ENCODE measurements at places on chromosomes 7 and 10.

- no peak for DNase-seq
Measured at GRCh38 chr10:71187600-71187999, 24.8 kb upstream of the UNC5B start.

- no peak for DNase-seq
Measured at GRCh38 chr7:139294951-139295575, 46.1 kb upstream of the FMC1 start.

- no peak for DNase-seq
Measured at GRCh38 chr7:105250239-105250638, 138.5 kb downstream of the SRPK2 start.

DNA sequence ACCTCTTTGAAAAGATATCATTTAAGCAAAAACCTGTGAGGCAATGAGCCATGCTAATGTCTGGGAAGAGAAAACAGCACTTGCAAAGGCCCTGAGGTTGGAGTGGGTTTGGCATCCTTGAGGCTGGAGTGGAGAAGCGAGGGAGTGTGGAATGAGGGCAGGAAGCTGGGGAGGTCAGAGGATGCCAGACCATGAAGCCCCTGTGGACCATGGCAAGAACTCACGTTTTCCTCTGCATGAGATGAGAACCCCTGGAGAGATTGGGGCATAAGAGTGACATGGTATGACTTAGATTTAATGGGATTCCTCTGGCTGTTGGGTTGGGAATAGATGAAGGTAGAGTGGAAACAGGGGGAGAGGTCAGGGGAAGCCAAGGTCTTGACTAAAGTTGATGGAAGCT, 49.4 kb downstream of the GPR26 start:
- no peak for DNase-seq

DNA sequence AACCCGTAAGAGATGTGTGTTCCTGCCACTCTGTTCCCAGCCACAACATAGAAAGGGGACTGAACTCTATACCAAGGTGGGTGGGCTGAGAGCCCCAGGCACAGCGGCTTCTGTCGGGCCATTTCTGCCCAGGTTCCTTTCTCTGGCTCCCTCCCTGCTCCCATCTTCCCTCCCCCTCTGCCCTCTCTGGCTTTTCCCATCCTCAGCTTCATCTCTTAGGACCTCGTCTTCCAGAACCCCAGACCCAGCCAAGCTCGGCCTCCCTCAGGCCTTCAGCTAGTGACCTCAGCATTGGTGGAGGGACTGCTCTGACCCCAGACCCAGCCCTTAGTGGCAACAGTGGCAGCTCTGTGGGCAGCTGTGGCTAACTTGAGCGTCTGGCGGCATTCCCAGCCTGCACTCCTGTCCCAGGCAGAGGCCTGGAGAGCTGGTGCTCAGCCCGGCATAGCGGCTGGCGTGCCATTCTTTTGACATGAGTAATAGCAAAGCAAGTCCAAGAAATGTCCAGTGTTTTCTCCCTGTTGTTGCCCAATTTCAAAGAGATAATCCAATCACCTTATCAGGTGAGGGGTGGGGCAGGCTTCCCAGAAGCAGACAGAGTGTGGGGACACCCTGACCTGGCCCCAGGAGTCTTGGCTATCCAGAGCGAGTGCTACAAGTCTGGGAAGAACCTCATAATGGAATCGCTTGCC, 15.9 kb downstream of the PTPRE start:
- no peak for DNase-seq

DNA sequence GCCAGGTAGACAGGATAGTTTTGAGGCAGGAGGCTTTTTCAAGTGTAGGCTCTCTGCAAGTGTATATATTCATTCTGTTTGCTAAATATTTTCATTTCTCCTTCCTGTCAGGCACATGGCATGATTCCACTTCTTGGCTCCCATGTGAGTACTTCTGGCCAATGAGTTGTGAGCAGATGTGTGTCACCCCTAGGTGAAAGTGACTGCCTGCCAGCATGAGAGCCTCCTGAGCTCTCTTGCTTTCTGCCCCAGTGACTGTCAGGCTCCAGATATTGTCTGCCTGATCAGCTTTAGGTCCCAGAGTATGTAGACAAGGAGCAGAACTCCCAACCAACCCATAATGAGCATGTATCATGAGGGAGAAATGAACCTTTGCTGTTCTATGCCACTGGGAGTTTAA, 257.6 kb upstream of the NPY start:
- DNase-seq, result no peak

DNA sequence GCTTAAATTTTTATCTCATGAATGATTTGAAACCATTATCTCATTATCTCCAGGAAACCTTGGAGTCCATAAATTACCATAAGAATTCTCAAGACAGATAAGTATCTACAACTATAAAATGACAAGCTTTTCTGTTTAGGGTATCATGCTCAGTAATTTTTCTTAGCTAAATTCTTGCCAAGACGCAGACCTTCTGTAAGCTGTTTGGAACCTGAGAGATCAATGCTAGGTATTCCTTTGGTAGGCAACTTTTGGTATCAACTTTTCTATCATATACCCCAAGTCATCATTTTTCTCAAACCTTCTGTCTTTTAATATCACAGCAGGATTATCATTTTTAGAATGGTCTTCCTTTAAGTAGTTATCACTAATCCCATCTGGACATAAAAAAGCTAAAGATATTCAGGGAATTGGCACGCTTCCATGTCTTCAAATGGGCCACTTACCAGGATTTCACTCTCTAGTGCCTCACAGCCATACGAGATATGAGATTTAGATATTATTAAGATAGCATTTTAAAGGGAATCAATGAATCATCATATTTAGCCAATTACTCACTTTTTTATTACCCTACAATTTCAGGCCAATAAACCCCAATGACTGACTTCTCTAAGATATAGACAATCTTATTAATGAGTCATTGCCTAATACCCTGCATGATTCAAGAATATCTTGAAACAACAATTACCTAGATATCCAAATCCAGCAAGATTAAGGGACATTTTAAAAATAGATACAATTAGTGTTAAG, 544.1 kb downstream of the HTR7 start:
- DNase-seq, result no peak

- DNase-seq, result peak; percentile 24
Measured at GRCh38 chr7:8418629-8419245, 14.7 kb upstream of the NXPH1 start.

DNA sequence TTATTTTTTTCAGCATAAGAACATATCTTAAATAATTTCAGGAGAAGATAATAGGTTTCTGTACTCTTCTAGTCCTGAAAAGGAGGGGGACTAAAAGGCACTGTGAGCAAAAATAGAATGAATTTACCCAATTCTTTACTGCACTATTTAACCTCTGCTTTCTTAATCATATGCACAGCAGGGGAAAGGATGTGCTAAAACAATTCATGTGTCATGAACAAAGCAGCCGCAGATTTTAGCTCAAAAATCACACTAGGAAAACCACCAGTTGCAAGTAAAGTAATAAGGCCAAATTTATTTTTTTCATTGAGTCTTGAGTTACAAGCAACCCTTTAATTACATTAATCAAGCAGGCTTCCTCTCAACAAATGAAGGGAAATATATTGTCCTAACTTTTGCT, 80.1 kb downstream of the CABCOCO1 start:
- no peak for DNase-seq

DNA sequence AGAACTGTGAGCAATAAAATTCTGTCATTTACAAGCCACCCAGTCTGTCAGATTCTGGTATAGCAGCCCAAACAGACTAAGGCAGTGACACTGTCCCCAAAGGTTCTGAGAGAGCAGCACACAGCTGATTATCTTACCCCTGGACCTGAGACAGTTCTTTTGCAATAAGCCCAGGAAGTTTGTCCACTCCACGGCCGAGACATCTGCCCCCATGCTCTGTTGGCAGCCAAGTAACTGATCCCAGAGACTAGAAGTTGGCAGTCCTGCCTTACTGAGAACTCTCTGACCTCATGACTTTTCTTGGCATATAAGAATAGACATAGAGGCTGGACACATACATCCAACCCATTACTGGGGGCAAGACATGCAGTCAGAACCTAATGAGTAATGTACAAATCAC, 243.0 kb upstream of the GRB10 start:
- no peak for DNase-seq

- DNase-seq, result no peak
Measured at GRCh38 chr10:37704566-37704965, 152.8 kb downstream of the ZNF248 start.

Data from stimulated activated CD4-positive, alpha-beta T cell treated with anti-CD3 and anti-CD28 coated beads, Interleukin-4, amount 100 ng/mL, for 1 hour (primary cell).